ENCODE measurements at places on chromosomes 7 and 10. TPM values are rescaled to one million over a fixed set of nuclear protein-coding genes. Genes with fewer than 3 reads are reported as not detected.

Gene TMEM236
- total RNA-seq: not detected

Gene POMZP3
- total RNA-seq: 3.5 TPM

Gene GNG11
- 2.8 TPM for total RNA-seq

Gene TAF6
- total RNA-seq: 25.1 TPM

Gene COA1
- total RNA-seq: 18.4 TPM

Gene CYP26C1
- 0.23 TPM for total RNA-seq

Gene CEP55
- total RNA-seq: 0.47 TPM

Gene CLCN1
- total RNA-seq: not detected

Gene COL28A1
- not detected for total RNA-seq

Gene IRF5
- 0.15 TPM for total RNA-seq

Data from smooth muscle cell of the coronary artery (primary cell).